ENCODE measurements at places on chromosomes 3 and 15.

GRCh38 chr3:106629215-106629832, 747.9 kb upstream of the CCDC54 start:
- no peak for DNase-seq

DNA sequence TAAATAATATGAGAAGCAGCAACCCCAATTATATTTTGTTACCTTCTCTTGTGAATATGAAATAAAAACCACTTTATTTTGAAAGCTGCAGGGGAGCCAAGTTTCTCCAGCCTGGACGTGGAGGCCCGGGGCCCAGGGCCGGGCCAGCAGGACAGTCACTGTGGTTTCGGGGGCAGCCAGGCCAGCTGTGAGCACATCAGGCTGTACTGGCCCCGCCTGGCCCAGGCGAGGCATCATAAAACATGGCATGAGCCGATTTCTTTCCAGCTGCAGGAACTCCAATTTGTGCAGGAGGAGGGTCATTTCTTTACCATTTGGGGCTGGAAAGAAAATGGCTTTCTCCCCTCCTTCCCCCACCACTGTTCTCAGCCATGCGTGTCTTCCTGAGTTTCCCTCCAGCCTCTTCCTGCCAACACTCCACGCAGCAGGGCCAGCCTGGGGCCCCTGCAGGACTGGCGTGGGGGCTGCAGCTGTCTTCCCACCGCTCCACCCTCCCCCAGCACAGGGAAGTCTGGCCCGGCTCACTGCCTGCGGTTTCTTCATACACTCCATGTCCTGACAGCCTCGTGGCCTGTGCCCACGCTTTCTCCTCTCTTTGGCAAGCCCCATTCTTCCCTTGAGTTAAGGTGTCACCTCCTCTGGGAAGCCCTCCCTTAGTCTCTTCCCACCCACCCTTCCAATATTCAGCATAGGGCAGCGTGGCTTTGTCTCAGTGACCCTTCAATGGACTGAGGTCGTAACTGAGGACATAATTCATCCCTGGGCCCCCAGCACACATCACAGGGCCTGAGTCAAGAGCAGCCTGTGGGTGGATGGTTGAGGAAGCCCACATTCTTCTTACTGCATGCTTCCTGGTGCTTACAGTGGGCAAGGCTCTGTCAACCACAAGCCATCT, 135.8 kb downstream of the CHSY1 start:
- DNase-seq, result no peak

DNA sequence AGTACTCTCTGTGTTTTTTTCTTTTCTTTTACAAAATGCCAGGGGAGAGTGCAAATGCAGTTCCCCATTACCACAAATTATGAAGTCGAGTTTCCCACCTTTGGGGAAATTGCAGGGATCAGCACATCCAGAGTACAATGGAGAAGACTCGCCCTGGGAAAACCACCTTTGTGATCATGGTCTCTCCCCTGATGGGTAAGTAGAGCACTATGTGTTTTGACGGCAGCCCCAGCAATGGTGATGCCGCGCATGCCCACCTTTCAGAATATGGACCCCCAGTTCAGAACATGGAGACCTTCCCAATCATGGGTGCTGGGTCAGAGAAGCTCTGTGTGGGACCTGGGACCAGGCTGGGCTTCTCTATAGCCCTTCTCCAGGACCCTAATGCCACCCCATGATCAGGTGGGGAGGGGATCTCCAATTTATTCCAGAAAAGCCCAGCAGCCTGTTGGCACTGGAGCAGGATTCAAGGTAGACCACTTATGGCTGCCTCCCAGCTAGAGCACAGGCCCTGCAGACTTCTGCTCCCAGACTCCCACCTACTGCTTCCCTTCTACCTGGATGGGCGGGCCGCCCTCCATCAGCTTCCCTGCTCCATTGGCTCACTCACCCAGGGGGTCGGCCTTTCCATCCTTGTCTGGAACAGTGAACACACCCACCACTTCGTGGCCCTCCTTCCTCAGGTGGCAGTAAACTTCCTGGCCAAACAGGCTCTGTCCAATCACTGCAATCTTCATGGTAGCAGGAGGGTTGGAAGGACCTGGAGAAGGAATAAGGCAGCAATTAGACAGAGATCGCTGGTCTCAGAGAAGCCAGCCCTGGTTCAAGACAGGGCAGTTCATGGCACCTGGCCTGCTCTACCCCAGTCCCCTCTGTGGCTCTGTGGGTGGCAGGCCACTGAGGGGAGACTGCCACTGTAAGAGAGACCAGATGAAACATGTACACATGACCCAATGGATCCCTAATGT, 19.9 kb downstream of the ALDH1L1 start:
- DNase-seq, result no peak

DNA sequence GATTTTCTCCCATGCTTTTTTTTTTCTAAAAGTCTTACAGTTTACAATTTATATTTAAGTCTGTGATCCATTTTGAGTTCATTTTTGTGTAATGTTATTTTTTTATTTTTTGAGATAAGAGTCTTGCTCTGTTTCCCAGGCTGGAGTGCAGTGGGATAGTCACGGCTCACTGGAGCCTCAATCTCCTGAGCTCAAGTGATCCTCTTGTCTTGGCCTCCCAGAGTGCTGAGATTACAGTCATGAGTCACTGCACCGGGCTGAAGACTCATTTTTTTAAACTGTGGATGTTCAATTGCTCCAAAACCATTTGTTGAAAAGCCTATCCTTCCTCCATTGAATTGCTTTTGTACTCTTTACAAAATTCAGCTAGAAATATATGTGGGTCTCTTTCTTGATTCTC, 19.5 kb downstream of the LNP1 start:
- no peak for DNase-seq

DNA sequence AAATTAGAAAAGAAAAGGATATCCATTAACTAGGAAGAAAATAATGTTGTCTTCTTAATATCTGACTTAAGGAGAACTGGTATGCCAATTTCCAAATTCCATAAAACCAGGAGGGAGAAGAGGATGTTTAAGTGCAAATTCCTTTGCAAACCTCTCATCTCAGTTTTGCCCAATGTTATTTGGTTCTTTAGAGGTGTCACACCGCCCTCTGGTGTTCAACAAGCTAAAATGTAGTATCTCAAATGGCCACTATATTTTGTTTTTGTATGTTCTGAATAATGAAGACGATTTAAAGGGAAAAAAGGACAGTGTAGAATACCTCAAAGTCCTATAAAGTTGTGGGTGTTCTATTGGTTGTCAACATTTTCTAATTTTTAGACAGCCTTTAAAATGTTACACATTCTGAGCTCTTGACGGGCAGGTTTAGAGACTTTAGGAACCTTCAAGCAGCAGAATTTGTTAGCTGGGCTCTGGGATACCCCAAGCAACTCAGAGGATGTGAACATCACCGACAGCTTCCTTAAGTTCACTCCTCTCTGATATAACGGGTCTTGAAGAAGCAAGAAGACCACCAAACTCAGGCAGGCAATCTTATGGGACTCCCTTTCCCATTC, 458.3 kb downstream of the MFSD1 start:
- DNase-seq, result peak; percentile 17

DNA sequence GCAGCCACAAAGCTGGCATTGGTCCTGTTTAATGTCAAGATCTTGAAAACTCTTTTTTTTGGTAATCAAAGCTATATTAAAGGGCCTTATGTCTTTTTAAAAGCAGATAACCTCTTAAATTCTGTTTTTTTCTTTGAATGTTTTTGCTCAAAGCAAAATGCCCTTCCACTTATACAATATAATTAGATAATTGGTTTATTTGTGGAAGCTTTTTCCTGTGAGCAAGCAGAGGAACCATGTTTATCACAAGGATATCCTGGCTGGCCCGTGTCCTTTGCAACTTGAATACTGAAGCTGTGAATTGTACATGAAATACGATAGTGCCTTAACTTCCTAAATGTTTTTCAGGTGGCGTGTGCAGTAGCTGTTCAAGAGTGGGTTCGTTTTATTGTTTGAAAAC, 2.6 kb downstream of the ST3GAL6 start:
- DNase-seq, result no peak

DNA sequence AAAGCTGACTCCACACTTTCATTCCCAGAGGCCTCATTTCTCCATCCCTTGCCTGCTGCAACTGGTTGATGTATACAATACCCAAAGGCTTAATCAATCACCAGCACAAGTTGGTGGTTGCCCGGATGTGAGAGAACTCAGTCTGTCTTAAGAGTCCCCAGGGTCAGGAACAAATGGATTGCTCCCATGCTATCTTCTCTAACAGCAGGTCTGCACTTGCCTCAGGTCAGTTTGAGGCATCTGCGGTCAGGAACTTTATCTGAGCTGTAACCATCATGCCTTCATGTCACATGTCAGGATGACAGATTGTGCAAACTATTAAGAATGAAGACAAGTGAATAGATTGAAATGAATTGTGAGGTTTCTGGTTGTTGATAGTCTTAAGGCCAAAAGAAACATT, 56.1 kb downstream of the BFSP2 start:
- DNase-seq, result no peak
